ENCODE measurements at places on chromosomes 3 and 15.

GRCh38 chr3:189273736-189274135 lies 102.0 kb downstream of the TPRG1 start:
- DNase-seq, result peak; percentile 15

- peak; percentile 69 for DNase-seq
Observed at GRCh38 chr3:154758109-154758868, 321.8 kb upstream of the MME start.

DNA sequence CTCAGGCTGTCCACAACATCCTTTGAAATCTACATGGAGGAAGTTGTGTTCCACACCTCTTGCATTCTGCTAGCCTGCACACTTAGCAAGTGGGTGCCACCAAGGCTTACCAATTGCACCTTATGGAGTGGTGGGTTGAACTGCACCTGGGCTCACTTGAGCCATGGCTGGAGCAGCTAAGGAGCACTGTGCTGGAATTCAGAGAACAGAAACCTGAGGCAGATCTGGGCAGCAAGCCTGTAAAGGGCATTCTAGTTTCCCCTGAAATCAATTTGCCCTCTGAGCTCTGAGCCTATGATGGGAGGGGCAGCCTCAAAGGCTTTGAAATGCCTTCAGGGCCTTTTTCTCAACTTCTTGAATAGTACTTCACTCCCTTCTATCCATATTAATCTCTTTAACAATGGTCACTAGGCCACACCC lies 18.0 kb downstream of the BTLA start:
- DNase-seq, result no peak

- no peak for DNase-seq
Observed at GRCh38 chr3:122927726-122928125, 99.8 kb downstream of the SEMA5B start.

DNA sequence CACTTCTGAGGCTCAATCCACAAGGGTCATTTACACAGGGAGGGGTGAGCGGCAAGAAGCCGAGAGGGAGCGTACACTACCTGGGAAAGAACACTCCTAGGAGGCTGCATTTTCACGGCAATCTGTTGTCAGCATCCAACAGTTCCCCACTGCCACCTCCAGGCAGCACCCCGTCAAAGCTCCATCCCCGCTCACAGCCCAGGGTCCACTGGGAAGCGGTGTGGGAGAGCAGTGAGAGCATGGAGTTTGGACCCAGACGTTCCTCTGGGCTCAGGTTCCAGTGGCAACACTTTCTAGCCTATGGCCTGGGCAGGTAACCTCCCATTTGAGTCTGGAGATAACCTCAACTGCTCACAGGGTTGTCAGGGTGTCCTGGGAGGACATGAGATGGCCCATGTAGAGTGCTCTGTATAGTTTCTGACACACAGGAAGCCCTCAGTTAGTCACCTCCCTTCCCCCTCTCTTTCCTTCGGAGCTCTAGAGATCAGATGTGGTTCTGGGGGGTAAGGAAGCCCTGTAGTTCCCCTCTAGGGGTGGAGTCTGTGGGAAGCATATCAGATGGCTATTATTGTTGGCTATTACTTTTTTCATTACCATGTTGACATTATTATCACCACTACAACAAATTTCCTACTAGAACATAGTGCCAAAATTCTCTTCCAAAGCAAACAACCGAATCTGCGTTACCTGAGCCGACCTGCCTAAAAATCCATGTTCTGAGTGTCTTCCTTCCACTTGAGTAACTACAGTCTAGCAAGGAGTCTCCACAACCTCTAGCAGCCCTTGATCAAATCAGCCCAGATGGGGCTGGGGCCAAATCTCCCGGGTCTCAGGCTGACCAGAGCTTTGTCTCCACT lies 29.1 kb downstream of the RUVBL1 start:
- DNase-seq, result no peak

GRCh38 chr3:131036986-131037385 lies 10.3 kb downstream of the NEK11 start:
- no peak for DNase-seq

GRCh38 chr15:69403594-69403993 lies 10.6 kb upstream of the KIF23 start:
- DNase-seq, result no peak

DNA sequence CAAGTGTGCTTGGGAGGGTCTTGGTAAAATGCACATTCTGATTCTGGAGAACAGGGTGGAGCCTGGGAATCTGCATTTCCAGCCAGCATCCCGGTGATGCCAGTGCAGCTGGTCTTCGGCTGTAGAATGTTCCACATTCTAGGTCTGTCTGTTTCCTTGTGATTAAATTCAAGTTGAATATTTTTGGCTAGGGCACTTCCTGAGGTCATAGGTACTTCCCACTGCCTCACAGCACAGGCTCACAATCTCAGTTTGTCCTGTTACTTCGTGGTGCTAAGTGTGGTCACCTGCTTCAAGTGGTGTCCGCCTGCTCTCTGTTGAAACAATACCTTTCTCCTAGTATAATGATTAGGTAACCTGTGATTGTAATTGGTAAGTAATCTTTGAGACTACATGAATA lies 40.1 kb downstream of the FLNB start:
- no peak for DNase-seq

DNA sequence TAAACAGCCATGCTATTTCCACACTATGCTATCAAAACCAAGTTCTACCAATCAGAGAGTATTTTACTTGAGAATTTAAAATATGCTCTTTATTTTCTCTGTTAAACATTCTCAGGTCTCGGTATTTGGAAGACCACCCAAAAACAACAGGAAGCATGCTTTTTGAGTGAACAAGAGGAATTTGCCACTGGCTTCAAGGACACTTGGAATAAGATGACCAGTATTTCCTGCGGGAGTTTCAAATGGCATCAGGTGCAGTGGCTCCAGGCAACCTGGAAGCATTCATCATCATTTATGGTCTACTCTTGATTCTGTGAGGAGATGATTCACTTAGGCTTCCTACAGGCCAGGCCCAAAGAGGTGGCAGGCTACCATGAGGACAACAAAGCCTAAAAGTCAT lies 305.7 kb upstream of the ATP11B start:
- no peak for DNase-seq

GRCh38 chr3:175546115-175546514 lies 687.0 kb downstream of the NAALADL2 start:
- no peak for DNase-seq

GRCh38 chr3:61181874-61182273 lies 69.4 kb downstream of the FHIT start:
- peak; percentile 56 for DNase-seq

DNA sequence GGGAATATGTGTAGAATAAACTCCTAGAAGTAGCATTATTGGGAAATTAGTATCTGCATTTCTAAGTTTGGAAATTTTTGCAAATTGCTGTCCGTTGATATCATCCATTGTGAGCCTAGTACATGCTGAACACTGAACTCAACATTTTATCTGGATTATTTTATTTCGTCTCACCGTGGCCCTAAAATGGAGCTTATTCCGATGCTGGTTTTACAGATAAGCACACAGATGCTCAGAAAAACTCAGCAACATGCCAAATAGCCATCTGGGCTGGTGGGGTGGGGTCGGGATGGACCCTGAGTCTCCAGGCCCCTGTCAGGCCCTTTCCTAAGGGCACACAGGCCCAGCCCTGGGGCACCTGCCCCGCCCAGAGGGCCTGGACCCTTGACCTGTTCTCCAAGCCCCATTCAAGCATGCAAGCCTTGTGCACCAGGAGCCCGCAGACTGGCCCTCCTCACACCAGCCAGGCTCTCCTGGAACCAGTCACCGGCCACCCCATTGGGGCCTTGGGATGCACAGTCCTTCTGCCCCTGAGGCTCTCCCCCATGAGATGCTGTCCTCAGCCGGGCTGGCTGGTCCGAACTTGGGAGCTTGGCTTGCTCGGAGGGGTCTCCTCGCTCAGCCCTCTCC lies 20.7 kb upstream of the KLF13 start:
- DNase-seq, result no peak

- DNase-seq, result peak; percentile 43
Observed at GRCh38 chr3:152026033-152026556, 152.7 kb downstream of the SUCNR1 start.

GRCh38 chr3:42120866-42121265 lies 29.7 kb downstream of the TRAK1 start:
- no peak for DNase-seq

GRCh38 chr3:55964491-55964985 lies 477.4 kb upstream of the WNT5A start:
- no peak for DNase-seq

- DNase-seq, result no peak
Observed at GRCh38 chr3:24763393-24763792, 268.7 kb upstream of the THRB start.

DNA sequence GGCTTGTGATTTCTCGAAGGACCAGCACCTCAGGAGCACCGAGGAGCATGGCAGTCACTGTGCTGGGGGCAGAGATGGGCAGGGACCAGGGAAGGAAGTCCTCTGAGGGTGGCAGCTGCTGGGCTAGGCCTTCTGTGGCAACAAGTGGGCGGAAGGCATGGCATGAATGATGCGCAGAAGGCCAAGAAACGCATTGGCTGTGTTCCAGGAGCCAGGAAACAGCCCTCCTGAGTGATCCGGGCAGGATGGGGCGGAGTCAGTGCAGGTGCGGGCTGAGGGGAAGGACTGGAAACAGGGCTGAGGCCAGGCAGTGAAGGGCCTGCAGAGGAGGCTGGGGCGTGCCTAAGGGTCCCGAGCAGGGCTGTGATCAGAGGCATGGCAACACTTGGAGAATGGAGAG lies 23.6 kb downstream of the MRPS11 start:
- no peak for DNase-seq

DNA sequence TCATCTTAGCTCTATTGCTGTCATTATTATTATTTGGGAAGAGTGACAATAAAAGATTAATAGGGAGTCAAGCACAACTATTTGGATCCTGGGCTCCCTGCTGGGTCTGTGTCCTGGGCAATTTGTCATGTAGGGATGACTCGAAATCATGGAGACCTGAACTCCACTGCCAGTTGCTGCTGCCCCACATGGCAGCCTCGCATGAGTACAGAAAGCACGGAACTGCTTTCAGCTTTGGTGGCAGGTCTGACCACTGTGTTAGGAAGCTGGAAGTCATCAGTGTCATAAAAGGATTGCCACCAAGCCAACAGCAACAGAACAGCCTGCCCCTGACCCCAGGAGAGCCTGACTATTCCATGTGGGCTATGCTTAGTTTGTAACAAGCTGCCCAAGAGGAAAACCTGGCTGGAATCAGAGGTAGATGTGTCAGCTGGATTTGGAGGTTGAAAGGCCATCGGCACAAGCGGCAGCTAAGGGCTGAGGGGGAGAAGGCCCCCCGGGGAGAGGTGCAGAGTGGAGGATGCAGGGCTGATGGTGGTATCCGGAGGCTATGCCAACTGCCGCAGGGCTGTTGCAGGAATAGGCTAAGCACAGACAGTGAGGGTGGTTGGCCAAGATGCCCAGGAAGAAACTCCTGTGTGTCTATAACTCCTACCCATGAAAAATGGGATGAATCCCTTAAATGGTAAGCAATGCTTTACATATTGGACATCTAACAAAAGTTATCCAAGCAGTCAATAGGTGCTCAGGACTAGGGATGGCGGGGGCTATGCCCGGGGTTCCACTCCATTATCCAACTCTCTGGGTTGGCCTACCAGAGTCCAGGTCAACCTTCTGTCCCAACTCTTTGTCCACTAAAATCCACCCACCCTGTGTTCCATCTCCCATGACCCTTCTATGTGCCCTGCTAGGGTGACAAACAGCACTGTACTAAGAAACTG lies 291.6 kb downstream of the ADAMTS17 start:
- DNase-seq, result no peak

DNA sequence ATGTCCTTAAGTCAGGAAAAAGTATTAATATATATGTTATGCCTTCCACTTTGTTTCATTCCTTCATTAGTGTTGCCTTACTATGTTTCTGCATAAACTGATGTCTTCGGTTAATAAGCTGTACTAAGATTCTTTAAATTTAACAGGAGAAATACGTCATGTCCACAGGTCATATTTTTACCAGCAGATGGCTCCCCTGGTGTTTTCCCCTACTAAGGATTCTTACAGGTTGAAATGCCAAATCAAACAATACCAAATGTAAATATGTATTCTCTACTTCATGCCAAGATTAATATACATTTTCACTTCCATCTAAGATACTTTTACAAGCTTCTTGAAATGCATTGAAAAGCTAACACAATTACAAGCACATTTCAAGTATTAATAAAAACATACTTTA lies 1602.1 kb downstream of the SI start:
- no peak for DNase-seq

GRCh38 chr15:33226559-33227181 lies 32.2 kb upstream of the FMN1 start:
- peak; percentile 81 for DNase-seq

GRCh38 chr15:77012868-77013267 lies 17.9 kb downstream of the PSTPIP1 start:
- no peak for DNase-seq

DNA sequence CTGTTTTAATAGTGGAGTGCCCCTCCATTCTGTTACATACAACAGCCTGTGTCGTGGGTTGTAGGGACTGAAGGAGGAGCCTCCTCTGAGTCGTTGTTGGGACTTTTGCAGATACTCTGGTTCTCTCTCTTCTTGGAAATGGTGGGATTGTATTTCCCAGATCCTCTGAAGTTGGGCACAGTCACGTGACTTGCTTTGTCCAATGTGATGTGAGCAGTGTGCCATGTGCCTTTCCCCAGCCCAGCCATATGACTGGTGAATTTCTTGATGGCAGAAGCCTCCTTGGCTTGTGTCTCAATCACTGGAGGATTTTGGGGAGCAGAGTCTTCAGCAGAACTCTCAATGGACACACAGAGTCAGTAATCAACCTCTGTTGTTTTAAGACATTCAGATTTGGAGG lies 36.2 kb downstream of the RASGRF1 start:
- no peak for DNase-seq

GRCh38 chr3:155995525-155996370 lies 124.6 kb upstream of the KCNAB1 start:
- peak; percentile 21 for DNase-seq

GRCh38 chr3:39205919-39206516 lies 13.6 kb upstream of the XIRP1 start:
- DNase-seq, result peak; percentile 16

- peak; percentile 46 for DNase-seq
Observed at GRCh38 chr3:50591196-50591741, 20.3 kb downstream of the CISH start.

DNA sequence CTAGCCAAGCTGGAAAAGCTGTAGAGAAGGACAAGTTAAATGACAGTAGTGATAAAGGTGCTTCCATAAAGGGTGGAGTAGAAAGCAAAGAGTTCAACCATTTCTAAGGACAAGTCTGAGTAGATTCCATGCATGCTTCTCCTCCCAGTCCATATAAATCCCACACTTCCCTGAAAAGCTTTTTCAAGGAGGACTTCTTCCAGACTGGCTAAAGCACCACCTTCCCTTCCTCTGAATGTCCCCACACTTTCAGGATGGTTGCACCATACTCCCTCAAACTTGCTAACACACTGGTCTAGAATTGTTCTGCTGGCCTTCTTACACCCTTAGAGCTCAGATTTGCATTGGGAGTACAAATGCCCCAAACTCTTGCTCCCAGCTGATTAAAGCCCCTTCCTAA lies 40.9 kb downstream of the FBN1 start:
- no peak for DNase-seq

DNA sequence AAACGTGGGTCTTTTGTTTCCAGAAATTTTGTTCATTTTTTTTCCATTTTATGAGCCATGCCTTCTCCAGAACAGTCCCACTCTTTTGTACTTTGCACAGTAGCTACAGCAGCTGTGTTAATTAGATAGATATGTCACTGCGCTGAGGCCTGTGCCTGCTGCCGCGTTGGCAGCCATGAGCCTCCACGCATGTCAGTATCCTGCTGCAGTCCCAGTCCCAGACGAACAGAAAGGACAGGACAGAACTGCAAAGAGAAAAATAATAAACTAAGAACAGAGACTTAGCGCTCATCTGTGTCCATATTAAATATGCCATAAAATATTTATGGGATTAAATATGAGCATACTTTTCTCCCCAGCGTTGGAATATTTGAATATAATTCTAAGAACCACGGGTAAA lies 442.4 kb upstream of the RARB start:
- DNase-seq, result no peak

GRCh38 chr15:49040151-49040550 lies 6.1 kb downstream of the SECISBP2L start:
- no peak for DNase-seq

Measured in inflammatory macrophage treated with lipopolysaccharide for 4 hours (primary cell).